ENCODE measurements at places on chromosomes 3 and 15.

DNA sequence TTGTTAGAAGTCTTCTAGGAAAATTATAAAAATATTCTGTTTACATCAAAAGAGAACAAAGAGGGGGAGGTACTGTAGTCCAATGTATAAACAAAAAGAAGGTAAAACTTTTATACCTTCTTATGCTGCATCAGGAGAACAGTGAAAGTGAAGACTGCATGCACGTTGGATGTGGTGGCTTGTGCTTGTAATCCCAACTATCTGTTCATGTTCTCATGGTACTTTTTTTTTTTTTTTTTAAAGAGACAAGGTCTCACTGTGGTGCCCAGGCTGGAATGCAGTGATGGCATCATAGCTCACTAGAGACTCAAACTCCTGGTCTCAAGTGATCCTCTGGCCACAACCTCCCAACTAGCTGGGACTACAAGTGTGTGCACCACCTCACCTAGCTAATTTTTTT is 4.2 kb downstream of the SEC62 start:
- no peak for DNase-seq

- DNase-seq = no peak
Measured at GRCh38 chr3:116339441-116340028, 105.8 kb downstream of the LSAMP start.

GRCh38 chr15:90161950-90162361 is 39.2 kb upstream of the SEMA4B start:
- DNase-seq = no peak

DNA sequence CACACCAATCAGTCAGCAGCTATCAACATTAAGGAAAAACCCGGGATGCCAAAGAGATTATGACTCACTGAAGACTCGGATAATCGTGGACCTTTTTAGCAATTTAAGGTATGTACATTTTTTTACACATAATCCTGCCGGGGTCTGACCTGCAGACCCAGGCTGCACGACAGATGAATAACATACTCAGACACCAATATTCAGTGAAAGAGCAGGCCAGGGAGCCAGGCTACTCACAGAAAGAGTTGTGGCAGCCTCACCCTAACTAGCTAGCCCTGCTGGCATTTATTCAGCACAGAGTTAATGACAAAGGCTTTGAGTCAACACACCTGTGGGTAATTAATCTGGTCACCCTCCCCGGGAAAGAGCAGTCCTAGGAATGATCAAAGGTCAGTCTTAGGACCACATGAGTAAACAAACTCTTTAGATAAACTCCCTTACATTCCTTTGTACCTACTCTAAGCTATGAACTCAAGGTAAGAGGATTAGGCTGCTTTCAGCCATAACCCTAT is 727.5 kb downstream of the TBL1XR1 start:
- DNase-seq = no peak

DNA sequence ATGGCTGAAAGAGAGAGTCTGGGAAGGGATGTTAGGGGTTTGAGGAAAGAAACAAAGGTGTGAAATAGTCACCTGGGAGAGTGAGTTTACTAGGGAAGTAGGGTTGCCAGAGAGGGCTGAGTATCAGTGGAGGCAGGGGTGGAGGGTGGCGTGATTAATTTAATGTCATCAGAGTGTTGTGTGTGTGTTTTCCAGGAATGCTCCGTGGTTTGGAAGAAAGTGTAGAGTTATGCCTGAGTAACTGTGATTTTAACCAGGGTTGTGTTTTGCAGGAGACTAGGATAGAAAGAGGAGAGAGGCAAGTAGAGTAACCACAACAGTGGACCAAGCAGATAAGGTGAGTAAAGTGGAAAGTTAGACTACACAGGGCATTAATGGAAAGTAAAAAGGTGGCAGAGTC is 27.2 kb downstream of the PLD1 start:
- DNase-seq = no peak

GRCh38 chr3:185552358-185552877 is at the start of gene LIPH:
LIPH (minus strand) TSS chr3:185552588; CDS start chr3:185552471, 117 bp downstream.
- no peak for DNase-seq

DNA sequence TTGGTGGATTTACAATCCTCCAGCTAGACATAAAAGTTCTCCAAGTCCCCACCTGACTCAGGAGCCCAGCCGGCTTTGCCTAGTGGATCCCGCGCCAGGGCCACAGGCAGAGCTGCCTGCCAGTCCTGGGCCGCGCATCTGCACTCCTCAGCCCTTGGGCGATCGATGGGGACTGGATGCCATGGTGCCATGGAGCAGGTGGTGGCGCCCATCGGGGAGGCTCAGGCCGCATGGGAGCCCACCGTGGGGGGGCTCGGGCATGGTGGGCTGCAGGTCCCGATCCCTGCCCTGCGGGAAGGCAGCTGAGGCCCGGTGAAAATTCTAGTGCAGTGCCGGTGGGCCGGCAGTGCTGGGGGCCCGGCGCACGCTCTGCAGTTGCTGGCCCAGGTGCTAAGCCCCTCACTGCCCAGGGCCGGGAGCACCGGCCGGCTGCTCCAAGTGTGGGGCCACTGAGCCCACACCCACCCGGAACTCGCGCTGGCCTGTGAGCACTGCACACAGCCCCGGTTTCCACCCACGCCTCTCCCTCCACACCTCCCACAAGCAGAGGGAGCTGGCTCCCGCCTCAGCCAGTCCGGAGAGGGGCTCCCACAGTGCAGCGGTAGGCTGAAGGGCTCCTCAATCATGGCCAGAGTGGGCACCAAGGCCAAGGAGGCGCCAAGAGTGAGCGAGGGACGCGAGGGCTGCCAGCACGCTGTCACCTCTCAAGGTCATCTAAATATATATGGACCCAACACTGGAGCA is 38.8 kb upstream of the IGSF11 start:
- DNase-seq = no peak

DNA sequence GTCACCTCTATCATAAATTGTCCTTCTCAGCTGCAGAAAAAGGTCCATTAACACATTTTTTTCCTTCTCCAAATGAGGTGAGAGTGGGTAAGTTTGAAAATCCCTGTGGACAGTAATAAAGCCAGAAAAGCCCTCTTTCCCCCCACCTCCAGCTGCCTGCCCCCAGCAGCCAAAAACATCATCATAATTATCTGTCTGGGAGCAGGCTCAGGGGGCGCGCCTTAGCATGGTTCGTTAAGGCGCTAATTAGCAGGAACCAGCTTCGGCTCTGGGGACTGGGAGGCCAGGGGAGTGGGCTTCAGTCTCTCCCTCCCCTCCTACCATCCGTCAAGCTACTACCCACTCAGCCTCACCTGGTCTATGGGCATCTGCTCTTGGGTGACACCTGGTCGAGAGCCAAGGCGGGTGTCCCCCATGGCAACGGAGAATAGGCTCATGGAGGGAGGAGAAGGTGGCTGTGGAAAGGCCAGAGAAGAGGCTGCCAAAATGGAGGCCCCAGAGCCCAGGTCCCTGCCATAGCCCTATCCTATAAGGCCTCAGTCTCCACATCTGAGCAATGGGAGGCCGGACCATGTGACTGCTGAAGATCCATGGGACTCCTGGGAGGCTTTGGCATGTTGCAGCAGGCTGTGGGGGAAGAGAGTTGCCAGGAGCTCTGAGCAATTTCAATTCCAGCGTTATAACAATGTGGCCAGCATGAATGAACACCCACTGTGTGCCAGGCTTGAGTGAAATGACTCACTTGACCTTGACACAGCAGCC is 140.1 kb upstream of the LINGO1 start:
- DNase-seq = no peak

- no peak for DNase-seq
Measured at GRCh38 chr3:154122552-154122911, 1.3 kb downstream of the ARHGEF26 start.

DNA sequence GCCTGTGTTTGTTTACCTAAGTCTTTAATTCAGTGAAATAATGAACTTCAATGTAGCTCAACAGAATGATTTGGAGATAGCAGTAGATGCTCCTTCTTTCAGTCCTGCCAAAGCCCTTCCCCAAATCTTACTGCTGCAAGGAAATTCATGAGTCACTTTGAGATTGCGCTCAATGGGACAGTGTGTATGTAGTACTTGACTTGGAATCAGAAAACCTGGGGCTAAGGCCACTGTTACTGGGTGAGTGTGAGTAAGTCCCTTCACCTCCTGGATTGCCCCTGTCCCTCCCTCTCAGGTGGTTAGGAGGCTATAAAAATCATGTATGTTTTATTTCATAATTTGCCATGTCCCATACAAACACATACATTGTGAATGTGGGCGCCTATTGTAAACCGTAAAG is 29.9 kb downstream of the ATP13A5 start:
- DNase-seq = no peak

DNA sequence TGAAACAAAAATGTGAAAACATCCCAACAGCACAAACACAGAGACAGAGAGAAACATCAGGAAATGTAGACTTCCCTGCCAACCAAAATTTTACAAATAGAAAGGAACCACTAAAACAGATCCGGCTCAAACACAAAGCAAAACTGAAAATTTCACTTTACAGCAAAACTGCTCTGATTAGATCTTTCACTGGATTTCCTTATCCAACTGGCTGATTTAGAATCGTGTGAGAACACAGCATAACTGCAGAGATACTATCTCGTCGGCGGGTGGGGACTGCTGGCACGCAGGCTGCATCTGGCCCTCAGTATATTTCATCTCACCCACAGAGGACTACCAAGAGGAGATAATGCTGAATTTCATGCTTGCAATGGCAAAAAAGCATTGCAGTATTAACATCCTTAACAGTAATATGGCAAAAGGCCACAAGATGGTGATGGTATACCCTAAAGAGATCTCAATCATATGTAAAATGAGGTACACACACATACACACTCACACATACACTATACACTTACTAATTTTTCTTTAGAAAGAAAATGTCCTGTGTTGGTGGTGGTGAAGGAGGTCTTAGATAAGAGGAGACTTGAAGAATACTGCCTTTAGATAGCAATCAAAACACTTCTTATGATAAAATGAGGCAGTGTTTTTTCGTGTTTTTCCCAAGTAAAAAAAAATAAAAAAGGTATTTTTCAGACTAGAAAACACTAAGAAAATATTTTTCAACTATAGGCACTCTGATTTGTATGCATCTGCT is 10.6 kb upstream of the LEO1 start:
- DNase-seq = no peak

DNA sequence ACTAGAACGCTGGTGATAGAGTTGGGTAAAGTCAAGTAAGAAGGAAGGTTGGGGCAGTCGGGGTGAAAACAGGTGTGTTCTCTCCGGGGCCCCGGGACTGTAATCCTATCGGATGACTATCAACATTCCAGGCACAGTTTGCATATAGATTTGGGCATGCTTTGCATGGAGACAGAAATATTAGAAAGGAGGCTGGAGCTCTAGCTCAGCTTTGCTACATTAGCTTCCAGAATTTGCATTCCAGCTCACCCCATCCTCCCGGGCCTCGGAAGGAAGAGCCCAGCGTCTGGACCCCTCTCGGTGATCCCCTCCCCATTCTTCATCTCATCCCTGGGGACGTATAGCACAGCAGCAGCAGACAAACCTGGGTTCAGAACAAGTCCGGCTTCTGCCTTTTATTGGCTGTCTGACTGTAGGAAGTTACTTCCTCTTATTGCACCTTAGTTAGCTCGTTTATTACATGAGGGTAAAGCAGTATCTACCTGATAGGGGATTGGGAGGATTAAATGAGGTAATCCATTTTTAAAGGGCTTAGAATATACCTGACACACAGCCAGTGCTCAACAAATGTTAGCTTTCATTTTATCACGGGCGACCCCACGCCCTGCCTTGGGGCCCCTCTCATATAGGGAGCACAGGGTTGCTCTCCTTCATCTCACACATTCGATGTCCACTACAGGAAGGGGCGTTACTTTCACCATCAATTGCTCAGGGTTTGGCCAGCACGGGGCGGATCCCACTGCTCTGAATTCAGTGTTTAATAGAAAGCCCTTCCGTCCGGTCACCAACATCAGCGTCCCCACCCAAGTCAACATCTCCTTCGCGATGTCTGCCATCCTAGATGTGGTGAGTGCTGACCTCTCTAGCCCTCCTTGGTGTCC is 3.2 kb downstream of the HTR3E start:
- DNase-seq = no peak

- DNase-seq = no peak
Measured at GRCh38 chr3:135249186-135249585, 454.1 kb downstream of the EPHB1 start.

- no peak for DNase-seq
Measured at GRCh38 chr3:188617270-188617669, 463.3 kb downstream of the LPP start.

- DNase-seq = no peak
Measured at GRCh38 chr3:143552851-143553250, 295.4 kb downstream of the SLC9A9 start.

GRCh38 chr15:59053482-59053881 is 51.5 kb upstream of the CCNB2 start:
- no peak for DNase-seq

DNA sequence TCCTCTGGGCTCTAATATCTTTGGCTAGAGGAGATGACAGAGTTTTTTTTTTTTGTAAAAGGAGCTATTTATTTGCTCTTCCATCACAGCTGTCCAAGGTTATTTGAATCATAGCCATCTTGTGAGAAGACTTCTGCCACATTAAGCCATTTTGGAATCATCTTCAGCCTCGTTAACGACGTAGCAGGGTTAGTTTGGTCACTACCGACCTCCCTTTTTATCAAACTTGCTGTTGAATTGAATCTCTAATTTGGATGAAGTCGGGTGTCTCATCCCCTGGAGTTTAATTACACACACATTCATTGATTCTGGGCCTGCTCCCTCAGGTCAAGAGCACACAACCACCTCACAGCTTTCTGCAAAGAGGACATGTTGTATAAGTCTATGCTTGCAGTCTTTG is 238.7 kb downstream of the CPNE4 start:
- no peak for DNase-seq

- no peak for DNase-seq
Measured at GRCh38 chr15:53918180-53919079, 59.8 kb upstream of the UNC13C start.

GRCh38 chr3:185929192-185930151 is 8.3 kb downstream of the TRA2B start:
- DNase-seq = no peak

DNA sequence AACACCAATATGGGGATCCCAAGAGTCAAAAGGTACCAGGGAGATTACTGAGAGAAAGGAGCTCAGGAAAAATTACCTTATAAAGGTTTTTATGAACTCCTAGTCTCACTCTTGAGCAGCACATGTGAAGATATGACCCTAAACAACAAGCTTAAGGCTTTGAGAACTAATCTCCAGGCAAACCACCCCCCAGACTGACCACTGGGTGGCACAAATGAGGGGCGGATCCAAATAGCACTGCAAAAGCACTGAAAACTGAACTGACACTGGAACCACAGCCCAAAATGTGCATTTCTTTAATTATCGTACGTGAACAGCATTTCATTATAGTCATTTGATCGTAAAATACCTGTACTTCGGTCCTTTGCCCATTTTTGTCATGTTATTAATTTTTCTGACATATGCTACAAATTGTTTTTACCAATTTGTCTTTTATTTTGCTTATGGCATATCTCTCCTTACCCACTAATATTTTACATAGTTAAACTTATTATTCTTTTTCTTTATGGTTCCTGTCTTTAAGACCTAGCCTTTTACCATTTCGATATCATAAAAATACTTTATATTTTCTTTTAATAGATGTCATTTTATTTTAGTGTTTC is 31.5 kb upstream of the TFDP2 start:
- no peak for DNase-seq

- DNase-seq = no peak
Measured at GRCh38 chr15:99305761-99306505, 54.7 kb downstream of the LRRC28 start.
